ENCODE measurements at places on chromosomes 7 and 10.

DNA sequence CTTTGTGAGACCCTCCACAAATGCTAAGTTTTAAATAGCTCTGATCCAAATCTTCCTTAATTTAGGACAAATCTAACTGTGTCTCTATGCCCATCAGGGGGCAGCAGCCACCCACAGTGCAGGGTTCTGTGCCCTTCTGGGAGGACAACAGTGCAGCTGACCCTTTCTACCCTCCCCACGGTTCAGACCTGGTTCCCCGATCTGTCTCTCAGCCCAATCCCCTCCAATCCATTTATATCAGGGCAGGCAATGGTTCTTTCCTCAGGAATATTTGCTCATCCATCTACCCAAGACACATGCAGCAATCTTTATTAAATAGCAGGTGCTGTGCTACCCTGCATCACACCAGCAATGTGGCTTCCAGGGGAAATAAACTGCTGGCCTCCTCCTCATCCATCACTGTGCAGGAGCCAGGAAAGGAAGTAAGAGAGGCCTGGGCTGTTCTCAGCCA lies 4.0 kb upstream of the RBM28 start:
- DNase-seq = no peak

GRCh38 chr7:1539882-1540775 lies 9.6 kb downstream of the MAFK start:
- DNase-seq = no peak

GRCh38 chr7:85733169-85733915 lies 546.5 kb upstream of the SEMA3D start:
- DNase-seq = no peak

GRCh38 chr10:100468978-100469377 lies 6.2 kb downstream of the WNT8B start:
- no peak for DNase-seq

DNA sequence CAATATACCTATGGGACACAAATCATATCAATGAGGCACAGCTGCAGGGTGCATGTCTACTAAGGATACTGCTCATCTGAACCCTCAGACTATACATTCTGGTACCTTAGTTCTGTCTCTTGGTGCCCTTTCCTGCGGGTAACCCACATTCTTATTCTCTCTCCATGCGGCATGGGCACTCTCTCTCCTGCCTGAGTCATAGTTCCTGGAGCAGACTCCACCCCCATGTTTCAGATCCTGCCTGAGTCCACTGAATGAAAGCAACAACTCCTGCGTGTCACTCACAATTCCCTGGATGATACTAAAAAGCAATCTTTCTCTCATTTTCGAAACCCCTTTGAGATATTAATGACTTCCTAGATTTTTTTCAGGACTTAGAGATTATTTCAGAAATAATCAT lies 653.1 kb upstream of the C7orf33 start:
- DNase-seq = no peak

- DNase-seq = no peak
Measured at GRCh38 chr7:74149071-74149470, 25.1 kb upstream of the EIF4H start.

GRCh38 chr10:127046975-127047877 lies 142.0 kb downstream of the DOCK1 start:
- no peak for DNase-seq

GRCh38 chr10:77970869-77971803 lies 44.6 kb upstream of the DLG5 start:
- peak; percentile 95 for DNase-seq

DNA sequence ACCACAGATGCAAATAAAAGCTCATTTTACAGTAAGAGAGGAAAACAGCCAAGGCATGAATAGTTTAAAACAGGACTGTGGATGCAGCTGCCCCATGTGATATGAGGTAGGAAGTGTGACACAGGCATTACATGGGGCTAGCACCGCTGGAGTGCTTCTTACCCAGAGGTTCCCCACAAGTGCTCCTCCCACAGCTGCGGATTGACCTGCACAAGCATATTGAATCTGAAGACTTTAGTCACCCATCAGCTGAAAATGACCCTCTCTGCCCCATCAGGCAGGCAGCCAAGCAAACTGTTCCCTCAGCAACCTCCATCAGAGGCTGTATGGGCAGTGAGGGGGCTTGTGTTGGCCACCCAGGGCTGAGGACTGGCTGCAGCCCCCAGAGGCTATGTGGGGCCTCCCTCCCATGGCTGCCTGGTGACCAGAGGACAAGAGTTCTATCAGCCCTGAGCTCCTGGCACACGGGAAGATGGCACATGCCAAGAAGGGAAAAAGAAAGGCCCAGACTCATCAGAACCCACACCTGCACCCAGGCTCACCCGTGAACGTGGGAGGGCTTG lies 98.7 kb downstream of the TCERG1L start:
- DNase-seq = no peak

DNA sequence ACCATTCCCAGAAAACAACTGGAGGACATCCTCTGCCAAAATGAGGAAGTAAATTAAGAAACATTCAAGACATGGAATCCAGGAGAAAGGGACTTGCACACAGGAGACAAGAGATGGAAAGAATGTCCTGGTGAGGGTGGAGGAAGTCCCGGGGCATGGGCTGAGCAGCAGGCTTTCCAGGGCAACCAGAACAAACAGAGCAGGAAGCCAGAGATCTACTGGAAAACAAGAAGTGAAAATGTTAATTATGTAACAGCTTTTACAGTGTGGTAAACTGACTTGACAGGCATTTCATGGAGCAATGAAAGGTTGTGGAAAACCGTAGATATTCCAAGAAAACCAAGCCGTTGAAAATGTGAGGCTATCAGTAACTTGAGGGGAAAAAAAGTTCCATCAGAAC lies 55.2 kb upstream of the ZNF746 start:
- no peak for DNase-seq

DNA sequence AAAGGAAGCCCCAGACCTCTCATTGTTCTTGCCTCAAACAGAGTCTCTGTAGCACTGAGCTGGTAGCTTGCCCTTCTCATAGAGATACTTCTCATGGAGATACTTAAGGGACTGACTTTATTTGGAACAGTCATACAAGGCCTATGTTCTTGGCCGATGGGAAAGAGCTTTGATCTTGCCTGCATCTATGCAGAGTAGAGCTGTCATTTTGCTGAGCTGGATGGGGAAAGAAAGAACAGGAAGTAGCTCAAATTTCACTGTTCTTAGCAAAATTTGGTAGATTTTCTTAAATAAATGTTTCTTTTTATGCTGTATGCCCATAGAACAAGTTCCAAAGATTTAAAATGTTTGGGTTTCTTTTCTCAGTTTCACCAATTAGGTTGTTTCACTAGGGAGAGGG lies 119.3 kb upstream of the SEC61G start:
- no peak for DNase-seq

GRCh38 chr7:140182917-140183316 lies 6.1 kb upstream of the KDM7A start:
- DNase-seq = no peak

GRCh38 chr10:91159254-91159783 lies 61.1 kb upstream of the PCGF5 start:
- no peak for DNase-seq

GRCh38 chr7:75738604-75738974 lies at the start of gene HIP1:
Gene HIP1, minus strand, starts transcription at chr7:75738941. Its CDS starts 21 bp downstream, at chr7:75738920.
- DNase-seq = no peak

DNA sequence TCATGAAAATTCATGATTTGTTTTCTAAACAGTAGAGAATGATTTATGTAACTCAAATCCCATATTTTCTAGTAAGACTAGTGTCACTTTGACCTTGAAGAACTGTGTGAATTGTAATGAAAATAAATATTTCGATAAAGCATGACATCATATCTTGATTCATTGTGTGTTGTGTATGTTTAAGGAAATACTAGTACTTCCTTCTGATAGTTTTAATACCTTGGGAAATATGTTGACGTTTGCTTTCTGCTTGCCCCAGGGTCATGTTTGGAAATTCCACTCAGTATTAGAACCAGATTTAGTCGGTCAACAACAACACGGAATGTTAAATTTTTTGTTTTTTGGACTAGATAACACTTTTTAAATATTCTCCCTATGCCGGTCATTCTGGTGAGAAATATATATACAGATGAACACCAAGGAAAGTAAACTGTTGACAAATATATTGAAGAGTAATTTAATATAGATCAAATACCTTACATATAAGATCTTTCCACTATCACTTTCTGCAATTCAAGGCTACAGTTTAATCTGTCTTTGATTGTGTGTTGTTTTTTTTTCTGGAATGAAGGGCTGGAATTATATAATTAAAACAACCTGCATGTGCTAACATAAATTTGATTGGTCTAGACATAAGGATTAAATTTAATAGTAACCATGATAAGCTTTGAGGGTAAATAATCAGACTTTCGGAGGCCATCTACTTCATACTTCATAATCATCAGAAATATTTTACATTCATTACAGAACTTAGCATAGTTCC lies 126.2 kb downstream of the MDFIC start:
- peak; percentile 80 for DNase-seq

GRCh38 chr10:84097787-84098353 lies 41.4 kb upstream of the GHITM start:
- no peak for DNase-seq

All from AG09319 (cell line).